Stimulated activated CD4-positive, alpha-beta T cell treated with anti-CD3 and anti-CD28 coated beads, TNF-alpha, amount 100 ng/mL, for 4 hours (primary cell): ENCODE measurements at places on chromosomes 4 and X.

DNA sequence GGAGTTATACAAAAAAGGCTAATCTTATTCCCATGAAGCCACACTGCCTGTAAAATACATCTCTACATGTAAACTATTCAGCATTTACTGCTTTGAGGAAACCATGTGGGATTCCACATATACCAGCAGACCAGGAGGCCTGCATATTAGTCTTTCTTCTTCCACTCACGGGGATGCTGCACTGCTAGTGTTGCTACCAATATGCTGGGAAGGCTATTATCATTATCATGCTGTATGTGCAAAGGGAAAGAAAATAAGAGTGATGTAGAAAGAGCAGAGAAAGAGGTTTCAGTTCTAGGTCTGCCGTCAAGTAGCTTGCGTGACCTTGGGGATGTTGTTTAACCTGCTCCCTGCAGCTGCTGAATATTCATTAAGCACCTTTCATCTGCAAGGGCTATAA, 61.0 kb downstream of the MGST2 start:
- no peak for DNase-seq

- no peak for DNase-seq
These were observed 41.9 kb upstream of the FRAS1 start for GRCh38 chr4:78014889-78015886.

DNA sequence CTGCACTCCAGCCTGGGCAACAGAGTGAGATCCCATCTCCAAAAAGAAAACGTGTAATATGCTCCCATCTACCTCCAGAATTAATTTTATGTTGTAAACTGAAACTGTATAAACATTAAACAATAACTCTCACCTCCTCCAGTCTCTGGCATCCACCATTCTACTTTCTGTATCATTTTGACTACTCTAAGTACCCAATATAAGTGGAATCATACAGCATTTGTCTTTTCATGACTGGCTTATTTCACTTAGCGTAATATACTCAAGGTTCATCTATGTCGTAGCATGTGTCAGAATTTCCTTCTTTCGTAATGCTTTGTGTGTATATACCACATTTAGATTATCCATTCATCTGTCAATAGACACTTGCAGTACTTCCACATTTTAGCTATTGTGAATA, 20.6 kb downstream of the F8 start:
- DNase-seq, result no peak

- DNase-seq, result no peak
These were observed 20.5 kb downstream of the RWDD4 start for GRCh38 chr4:183638436-183638835.

GRCh38 chr4:36244257-36245082, at the start of gene ARAP2:
Gene ARAP2, minus strand, starts transcription at chr4:36244514. Its CDS starts 15,028 bp downstream, at chr4:36229486.
- peak; percentile 74 for DNase-seq

- no peak for DNase-seq
These were observed 268.1 kb upstream of the SLITRK2 start for GRCh38 chrX:145549496-145549895.

DNA sequence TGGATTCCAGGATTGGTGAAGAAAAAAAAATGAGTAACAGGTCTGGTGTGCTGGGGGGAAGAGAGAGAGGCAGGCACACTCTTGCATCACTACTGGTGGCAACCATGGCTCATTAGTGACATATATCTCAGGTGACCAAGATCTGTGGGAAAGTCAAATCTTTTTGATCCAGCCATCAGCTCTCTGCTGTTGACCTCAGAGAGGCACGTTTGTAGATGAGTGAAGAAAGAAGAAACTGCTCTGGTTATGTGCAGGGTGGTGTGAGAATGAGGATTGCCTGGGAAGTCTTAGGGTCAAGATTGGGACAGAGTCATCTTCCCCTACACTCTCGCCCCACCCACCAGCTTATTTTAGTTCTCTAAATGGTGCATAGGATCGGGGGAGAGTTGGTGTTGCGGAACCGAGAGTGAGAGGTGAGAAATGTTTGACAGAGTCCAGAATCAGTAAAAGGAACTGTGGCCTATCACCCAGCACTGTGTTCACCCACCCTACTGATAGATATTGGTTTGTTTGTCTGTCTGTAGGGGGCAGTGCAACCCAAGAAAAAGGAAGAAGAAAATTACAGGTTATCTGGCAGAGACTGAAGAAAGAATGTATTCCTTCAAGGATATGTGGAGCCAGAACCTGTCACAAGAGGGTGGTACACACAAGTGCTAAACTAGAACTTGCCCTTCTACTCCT, 21.9 kb downstream of the ARMCX6 start:
- no peak for DNase-seq

DNA sequence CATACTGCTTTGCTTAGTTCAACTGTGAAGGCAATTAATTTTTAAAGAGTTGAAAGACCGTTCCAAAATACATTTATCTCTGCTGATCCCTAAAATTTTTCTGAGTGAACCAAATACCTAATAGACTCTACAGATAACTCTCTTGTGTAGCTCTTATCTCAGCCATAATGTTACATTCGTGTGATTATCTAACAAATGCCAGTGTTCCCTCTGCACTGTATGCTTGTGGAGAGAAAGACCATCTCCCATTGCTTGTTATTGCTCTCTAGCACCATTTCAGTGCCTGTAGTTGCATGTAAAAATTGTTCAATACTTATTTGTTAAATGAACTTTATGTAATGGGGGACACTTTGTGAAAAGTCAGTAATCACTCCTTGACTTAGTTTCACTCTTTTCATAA, 81.3 kb upstream of the ATOH1 start:
- DNase-seq, result no peak

DNA sequence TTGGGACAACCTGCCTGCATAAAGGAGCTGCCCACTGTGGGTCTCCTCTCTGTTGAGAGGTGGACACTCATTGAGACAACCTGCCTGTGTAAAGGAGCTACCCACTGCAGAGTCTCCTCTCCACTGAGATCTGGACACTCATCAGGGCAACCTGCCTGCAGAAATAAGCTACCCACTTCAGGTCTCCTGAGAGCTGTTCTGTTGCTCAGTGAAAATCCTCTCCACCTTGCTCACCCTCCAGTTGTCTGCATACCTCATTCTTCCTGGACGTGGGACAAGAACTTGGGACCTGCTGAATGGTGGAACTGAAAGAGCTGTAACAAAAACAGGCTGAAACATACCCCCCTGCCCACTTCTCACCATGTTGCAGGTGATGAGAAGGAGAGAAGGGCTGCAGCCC, 59.9 kb upstream of the CDKN2AIP start:
- no peak for DNase-seq

DNA sequence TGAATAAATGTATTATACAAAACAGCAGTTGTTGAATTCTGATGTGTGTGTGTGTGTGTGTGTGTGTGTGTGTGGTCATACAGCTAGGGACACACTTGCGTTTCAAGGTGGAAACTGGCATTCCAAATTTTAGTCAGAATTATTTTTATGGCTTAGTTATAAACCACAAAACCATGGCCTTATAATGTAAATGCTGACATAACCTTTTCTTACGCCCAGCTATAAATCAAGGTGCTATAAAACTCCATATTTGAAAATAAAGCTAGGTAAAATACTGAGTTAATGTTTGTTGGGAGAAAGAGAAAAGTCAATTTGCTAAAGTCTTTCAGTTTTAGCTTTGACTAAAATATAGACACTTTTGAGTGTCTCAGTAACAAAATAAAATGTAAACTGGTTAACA, 345.1 kb upstream of the NR3C2 start:
- DNase-seq, result no peak

DNA sequence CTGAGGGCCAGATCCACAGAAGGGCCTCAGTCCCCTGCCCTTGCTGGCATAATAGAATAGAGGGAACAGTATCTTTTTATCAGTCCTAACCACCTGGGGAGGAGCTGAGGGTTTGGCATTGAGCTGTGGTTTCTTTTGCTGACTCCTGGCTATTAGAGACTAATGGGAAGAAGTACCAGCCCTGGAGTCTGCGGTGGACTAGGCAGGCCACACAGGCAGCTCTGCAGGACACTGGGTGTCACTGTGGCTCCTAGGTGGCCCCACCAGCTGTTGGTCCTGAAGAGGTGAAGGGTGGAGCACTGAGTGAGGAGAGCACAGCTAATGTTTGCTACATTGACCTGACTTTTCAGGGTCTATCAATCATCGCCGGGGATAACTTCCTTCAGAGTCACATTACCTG, 52.8 kb upstream of the GPC4 start:
- DNase-seq, result no peak

- DNase-seq, result no peak
These were observed 75.1 kb downstream of the GAB1 start for GRCh38 chr4:143411527-143412419.

DNA sequence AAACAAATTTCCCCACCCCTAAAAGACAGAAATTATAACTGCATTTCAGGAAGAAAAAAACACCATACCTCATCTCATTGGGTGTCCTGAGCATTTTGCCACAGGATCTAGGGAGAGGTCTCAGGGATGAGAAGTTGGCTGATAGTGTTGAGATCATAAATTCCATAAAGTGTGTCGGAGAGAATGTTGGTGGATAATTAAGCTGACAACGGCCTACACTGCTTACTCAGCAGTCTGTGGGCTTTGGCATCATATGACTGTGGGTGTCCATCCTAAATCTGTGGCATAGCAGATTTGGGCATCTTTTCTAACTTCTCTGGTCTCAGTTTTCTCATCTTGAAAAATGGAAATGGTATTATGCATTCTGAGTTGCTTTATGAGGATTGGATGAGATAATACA, 12.3 kb downstream of the CENPVL3 start:
- no peak for DNase-seq

GRCh38 chrX:12956704-12957534, 18.0 kb upstream of the TMSB4X start:
- DNase-seq, result no peak

DNA sequence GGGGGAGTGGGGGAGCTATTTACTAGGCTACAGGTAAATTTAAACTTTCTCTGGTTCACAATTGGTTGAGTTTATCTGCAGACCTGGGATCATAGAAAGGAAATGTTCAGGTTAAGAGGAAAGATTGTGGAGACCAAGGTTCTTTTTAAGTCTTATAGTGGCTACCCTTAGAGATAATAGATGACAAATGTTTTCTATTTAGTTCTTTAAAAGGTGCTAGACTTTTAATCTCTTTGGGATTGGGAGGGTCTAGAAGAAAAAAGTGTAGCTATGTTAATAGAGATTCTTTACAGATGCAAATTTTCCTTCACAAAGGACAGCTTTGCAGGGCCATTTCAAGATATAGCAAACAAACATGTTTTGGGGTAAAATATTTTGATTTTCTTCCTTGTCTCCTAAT, 76.0 kb downstream of the TEX13C start:
- no peak for DNase-seq

DNA sequence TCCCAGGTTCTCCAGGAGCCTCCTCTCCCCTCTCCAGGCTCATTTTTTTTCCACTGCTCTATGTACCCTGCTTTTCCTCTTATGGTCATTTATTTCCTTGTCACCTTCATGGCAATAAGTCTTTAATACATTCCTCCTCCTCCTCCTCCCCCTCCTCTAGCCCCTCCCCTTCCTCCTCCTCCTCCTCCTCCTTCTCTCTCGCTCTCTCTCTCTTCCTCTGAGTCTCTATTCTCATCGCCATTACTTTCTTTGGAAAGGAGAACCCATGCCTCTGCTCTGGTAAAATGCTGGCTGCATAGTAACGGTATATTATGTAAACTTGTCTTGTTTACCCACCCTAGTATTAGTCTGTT, 35.7 kb downstream of the ARHGAP24 start:
- no peak for DNase-seq

- no peak for DNase-seq
These were observed 179.7 kb upstream of the PRPS2 start for GRCh38 chrX:12611471-12611870.

DNA sequence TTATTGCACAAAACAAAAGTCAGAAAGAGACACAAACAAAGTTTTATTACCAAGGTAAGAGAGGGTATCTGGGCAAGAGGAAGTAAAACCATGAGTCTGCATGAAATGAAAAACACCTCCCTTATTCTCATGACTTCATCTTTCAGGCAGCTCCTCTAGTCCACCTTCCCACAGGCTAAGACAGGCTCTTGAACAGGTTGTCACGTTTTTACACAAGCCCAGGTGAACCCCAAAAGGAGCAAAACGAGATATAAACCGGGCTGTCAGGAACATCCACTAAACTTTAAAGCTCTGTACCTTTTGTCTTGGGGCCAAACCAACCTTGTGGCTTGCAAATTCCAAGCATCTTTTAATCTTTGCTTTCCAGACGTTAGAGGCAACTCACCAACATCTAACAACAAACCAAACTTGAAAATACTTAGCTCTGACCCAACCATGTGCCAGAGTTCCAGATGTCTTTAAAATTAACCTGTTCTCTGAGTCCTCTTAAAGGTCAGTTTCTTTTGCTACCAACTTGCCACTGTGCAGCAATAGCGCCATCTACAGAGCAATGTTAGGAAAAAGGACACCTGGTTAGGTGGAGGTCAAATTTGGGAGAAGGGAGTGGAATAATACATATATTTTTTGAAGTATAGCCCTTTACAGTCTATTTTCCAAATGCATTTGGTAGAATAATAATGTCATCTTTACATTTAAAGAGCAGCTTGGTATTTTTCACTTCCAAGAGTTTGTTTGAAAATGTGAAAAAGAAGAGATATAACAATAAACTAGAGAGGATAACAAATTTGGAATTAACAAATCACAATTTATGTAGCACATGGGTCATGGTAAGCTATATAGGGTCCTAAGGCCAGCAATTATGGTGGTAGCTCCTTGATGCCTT, 73.1 kb downstream of the QRFPR start:
- no peak for DNase-seq

DNA sequence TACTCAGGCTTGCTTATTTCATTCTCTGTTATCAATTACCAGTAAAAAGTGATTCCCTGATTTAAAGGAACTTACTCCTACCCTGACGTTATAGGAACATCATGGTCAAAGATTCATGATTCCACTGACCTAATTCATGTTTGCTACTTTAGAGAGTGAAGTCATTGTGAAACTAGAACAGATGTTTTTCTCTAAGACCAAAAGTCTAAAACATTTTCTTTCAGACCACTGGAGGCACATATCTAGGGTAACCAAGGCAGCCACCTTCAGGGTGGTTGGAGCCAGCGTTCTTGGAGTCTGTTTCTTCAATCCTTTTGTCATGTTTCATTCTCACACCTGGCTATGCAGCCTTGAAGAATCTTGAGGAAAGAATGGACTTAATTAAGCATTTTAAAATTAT, 77.8 kb downstream of the GALNTL6 start:
- no peak for DNase-seq

DNA sequence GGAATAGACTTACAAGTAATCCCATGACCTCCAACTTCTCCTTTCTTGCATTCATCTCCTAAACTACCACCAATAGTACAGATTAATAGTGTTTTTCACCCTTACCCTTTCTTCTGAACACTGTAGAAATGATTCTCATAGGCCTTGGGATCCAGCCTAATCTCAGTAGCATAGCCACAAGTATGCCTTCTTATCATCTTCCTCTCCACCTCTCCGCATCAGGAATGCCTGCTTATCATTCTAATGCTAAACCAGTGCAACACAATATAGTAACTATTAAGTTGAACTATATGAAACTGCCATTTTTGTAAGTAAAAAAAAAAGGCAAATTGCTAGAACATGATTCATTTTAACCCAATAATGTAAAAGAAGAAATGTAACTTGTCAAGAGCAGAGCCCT, 79.5 kb upstream of the IL2 start:
- no peak for DNase-seq

DNA sequence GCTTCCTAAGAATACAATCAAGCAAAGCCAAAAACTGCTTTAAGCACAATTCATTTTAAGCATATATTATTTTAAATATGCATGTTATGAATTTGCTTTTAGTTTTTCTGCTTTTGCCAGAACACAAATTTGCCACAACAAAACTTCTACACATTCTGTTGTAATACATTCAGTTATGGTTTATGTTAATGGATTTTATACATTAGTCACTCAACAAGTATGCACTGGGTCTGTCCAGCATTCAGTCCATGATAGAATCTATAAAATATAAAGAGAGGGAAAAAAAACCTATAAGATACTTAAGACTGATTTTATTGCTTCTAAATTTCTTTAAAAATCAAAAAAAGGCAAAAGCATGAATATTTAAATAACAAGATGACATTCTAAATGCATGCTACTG, 22.2 kb downstream of the IQCM start:
- no peak for DNase-seq
